ENCODE measurements at places on chromosomes 2 and 18.
A peak's percentile ranks its signal among the peaks of the same experiment; 100 is the strongest.

- DNase-seq: no peak
Observed at GRCh38 chr2:39217192-39217550, 26.6 kb downstream of the CDKL4 start.

GRCh38 chr2:231926761-231927565 is 767 bp upstream of the NPPC start:
- DNase-seq: no peak

DNA sequence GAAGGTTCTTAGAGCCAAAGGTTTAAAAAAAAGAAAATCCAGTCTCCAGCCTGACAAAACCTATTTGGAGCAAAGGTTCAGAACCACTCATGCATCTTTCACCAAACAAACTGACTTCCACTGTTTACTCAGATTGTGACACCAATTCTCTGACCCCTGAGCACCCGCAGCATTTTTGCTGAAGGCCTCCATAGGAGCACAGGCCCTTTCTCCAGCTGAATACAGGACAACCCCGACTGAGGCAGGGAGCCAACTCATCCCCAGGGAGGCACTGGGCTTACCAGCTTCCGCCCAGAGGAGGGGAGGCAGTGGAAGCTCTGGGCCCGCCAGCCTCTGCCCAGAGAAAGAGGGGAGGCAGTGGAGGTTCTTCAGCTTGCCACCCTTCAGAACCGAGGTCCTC is 51.0 kb upstream of the CNGA3 start:
- DNase-seq: no peak

DNA sequence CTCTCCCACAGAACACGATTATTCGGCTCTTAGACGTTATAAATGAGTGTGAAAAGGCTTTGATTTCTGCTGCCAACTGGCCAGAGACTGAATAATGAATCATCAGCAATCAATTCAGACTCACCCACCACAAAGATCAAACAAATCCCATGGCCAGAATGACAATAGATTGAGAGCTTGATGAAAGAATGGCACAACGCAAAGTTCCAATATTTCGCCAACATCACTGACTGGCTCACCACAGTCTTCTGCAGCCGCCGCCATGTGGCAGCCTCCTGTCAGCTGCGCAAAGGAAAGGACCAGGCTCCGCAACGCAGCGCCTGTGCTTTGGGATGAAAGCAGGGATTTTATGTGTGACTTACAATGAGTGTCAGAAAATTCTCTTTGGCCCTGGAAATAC is 104.4 kb upstream of the SOX11 start:
- DNase-seq: no peak

DNA sequence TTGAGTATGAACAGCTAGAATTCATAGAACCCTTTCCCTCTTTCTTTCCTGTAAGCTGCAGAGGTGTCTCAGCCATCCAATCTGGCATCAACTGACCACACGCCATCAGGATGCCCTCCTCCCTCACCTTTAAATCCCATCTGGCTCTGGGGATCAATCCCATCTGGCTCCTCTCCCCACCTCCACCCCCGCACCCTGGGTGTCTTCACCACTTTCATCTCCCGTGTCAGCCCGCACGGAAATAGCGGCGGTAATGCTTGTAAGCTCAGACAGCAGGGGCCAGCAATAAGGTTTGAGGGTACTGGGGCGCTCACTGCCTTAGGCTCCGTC is 508 bp upstream of the TUBA4B start:
- no peak for DNase-seq

GRCh38 chr2:44559108-44559507 is 197.4 kb downstream of the CAMKMT start:
- no peak for DNase-seq

GRCh38 chr2:226445216-226445861 is 354.3 kb downstream of the IRS1 start:
- DNase-seq: no peak

DNA sequence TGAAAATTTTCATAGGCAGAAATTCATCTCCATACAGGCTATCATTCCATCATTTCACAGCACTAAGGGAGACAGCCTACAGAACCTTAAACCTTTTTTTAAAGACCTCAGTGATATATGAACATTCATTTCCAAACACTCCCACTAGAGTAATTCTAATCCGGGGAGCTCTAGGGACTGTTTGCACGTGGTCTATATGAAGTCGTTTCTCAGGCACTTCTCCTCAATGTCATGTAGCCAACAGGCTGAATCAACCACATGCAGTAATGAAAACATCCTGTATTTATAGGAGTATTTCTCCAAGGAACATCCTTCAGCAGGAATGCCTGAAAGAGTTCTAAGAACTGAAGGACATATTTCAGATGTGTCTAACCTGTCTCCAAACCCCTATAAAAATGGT is 97.3 kb upstream of the CREB1 start:
- DNase-seq: peak; percentile 56

DNA sequence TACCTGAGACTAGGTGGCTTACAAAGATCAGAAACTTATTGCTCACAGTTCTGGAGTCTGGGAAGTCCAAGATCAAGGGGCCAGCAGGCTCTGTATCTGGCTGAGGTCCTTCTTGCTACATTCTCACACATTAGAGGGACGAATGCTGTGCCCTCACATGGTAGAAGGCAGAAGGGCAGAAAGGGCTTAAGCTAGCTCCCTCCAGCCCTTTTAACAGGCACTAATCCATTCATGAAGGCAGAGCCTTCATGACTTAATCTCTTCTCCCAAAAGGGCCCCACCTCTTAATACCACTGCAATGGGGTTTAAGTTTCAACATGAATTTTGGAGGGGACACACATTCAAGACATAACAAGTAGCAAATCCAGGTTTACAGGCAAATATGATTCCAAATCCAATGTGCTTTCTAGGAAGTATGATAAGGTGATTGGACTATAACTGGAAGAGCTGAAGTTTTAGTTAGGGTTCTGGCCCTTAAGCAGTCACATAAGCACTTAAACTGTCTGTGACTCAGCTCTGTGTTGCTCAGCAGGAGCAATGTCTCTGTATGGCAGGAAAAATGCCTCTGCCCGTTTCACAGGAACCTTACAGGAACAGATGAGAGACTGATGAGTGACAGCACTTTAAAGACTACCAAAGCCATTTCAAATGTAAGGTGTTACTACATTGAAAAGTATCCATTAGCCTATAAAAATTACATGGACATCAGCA is 119.6 kb upstream of the PTPRM start:
- DNase-seq: no peak

DNA sequence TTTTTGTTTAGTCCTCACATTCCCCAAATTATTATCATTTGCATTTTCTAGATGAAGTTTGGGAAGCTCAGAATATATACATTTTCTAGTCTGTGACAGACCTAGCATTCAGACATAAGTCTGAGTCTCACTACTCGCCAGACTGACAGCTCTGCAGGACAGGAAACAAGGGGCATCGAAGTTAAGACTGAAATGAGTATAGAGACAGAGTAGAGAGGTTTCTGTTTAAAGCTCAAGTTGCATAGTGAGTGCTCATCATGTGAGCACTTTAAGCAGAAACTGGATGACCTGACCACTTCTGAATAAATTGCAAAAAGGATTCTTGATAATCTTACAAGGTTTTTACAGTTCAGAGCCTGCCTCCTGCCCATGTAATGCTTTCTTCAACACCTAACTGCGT is 1.1 kb downstream of the HADHB start:
- no peak for DNase-seq

DNA sequence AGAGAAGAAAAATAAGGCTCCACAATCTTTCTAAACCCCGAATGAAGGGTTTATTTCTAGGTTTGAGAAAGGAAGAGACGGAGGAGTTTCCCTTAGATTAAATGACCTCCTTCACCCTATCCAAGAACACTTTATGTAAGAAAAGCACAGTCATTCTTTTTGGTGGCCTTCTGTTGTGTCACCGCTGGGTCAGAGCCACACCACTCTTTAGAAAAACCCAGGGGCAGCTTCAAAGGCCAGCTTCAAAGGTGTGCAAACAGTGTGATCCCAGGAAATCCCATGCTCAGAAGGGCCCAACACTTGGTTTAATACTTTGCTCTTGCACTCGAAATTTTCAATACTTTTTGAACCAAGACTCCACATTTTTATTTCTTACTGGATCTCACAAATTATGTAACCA is 7.1 kb downstream of the ST8SIA3 start:
- DNase-seq: no peak

DNA sequence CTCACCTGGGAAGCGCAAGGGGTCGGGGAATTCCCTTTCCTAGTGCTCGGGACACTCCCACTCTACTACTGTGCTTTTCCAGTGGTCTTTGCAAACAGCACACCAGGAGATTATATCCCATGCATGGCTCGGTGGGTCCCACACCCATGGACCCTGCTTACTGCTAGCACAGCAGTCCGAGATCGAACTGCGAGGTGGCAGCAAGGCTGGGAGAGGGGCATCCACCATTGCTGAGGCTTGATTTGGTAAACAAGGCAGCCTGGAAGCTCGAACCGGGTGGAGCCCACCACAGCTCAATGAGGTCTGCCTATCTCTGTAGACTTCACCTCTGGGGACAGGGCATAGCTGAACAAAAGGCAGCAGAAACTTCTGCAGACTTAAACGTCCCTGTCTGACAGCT is 64.7 kb upstream of the CRACDL start:
- no peak for DNase-seq

DNA sequence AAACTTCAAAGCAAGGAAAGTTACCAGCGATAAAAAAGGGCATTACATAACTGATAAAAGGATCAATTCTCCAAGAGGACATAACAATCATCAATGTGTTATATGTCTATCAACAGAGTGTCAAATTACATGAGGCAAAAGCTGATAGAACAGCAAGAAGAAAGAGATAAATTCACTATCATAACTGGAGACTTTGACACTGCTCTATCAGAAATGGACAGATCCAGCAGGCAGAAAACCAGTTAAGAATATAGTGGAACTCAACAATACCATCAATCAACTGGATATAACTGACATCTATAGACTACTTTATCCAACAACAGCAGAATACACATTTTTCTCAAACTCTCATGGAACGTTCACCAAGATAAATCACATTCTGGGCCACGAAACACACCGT is 65.0 kb downstream of the ROCK2 start:
- no peak for DNase-seq

- DNase-seq: no peak
Observed at GRCh38 chr2:126317790-126318431, 338.0 kb upstream of the GYPC start.

GRCh38 chr2:127153691-127154158 is 46.8 kb upstream of the BIN1 start:
- DNase-seq: no peak

- DNase-seq: no peak
Observed at GRCh38 chr2:68250652-68251186, 1.6 kb downstream of the PPP3R1 start.

DNA sequence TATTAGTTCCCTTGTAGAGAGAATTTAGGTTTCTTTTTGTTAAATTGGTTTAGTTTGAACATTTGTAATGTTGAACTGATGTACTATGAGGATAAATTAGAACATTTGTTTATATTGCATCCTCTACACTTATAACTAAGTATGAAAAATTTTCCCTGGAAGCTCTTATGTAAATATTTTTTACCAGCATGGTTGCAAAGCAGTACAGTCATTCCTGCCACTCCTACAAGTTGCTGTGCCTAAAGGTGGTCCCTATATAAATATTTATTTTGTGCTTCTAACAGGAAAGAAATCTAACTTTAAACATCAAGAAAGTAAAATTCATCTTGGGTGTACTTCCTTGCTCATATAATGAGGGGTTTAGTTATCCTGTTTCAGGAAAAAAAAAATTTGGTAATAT is 14.2 kb downstream of the TWSG1 start:
- DNase-seq: no peak

DNA sequence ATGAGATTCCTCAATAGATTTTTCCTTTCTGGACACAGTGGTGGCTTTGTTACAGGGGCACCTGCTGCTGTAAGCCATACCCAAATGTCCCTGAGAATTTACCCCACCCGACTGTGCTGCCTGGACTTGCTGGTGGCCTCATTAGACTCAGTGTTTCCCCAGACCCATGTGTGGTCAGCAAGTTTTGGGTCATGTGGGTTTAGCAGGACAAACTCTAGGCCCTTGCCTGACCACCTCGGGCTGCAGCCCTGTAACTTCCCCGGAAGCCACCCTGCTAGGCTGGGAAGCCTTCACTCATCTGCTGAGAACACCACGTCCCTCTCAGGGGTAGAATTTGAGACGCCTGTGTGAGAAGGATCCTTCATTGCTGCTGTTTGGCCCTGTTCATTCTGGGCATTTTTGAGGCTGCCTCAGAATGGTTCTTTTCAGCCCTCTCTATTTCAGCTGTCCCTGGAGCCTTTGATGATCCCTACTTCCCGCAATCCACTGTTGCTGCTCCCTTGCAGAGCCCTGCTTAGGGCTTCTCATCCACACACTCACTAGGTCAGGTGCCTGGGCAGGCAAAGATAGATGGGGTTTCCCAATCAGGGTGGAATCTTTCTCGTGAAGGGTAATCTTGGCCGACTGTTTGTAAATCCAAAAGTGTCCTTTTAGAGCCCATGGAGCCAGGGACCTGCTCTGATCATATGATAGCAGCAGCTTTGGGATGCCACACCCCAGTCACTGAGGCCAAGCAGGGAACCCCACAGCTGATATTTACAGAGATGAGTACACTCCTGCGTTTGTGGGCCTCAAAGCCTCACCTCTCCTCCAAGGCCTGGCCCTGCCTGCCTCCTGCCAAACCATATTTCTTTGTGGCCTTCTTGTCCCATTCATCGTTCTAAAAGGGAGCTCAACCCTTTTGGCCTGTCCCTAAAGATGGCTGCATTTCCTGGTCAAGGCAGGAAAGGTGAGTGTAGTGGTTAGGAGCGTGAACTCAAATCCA is 6.7 kb downstream of the EHD3 start:
- no peak for DNase-seq

- DNase-seq: no peak
Observed at GRCh38 chr2:101197215-101197745, 46.1 kb upstream of the TBC1D8 start.

DNA sequence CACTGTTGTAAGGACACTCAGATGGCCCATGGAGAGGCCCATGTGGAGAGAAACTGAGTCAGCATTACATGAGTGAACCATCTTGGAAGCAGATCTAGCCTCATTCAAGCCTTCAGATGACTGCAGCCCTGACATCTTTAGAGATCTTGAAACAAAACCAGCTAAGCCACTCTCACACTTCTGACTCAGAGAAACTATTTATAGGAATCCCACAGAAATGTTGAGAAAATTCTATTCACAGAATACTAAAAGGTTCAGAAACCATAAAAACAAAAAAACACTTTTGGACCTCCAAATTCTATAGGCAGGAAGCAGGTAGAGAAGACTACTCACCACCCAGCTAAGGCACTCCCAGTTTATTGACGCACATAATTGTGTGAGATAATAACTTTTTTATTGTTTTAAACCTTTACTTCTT is 8.7 kb downstream of the TMEM169 start:
- DNase-seq: no peak

GRCh38 chr2:140454717-140455116 is 1674.5 kb upstream of the NXPH2 start:
- peak; percentile 18 for DNase-seq

DNA sequence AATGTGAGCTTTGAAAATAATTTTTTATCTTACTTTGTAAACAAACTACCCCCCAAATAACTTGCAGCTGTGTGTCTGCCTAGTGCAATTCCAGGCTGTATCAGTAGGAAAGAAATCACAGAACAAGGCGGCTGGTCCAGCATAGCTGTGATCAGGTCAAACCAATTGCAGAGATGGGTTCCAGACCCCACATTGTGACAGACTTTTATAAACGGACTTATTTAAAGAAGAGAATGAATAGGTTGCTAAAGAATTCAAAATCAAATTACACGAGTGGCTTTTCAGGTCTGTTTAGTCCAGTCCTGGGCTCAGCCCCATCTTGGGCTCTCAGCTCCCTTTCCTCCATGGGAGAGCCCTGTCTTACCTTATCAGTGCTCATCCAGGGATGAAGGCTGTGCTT is 11.1 kb downstream of the BMP10 start:
- no peak for DNase-seq
